Activated CD4-positive, CD25-positive, alpha-beta regulatory T cell treated with anti-CD3 and anti-CD28 coated beads, Interleukin-2, amount 50 U/mL, for 72 hours (primary cell): ENCODE measurements at places on chromosomes 4 and X.

GRCh38 chrX:78522601-78523000, 136.5 kb downstream of the RTL3 start:
- DNase-seq: no peak

- DNase-seq: no peak
These were observed 105.9 kb downstream of the SH3RF1 start for GRCh38 chr4:169164669-169165415.

- DNase-seq: no peak
These were observed 287.0 kb upstream of the GALNT7 start for GRCh38 chr4:172881645-172882044.

- no peak for DNase-seq
These were observed 308.2 kb upstream of the EMCN start for GRCh38 chr4:100826067-100826466.

GRCh38 chr4:3305610-3306371, 13.0 kb downstream of the RGS12 start:
- peak; percentile 29 for DNase-seq

- DNase-seq: no peak
These were observed 38.4 kb downstream of the PSAPL1 start for GRCh38 chr4:7396186-7396910.

DNA sequence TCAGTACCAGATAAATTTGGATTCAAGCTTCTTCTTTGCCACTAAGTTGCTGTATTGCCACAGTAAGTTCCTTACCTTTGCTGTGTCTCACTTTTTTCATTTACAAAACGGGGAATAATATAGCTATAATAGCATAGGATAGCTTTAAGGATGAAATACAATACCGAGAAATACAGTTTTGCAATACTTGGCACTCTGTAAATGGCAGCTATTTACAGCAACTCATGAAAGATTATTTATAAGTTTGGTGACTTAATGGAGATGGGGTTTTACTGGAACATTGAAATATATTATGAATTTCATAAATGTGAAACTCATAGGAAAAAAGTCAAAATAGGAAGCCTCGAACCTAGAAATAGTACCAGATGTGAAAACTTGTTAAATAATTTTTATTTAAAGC, 27.6 kb downstream of the ANXA10 start:
- no peak for DNase-seq

- no peak for DNase-seq
These were observed 52.9 kb upstream of the HPRT1 start for GRCh38 chrX:134407065-134407376.
